AG08396 (cell line): ENCODE measurements at places on chromosomes 1 and 21.

GRCh38 chr1:5845376-5845775, 146.8 kb downstream of the NPHP4 start:
- no peak for DNase-seq

DNA sequence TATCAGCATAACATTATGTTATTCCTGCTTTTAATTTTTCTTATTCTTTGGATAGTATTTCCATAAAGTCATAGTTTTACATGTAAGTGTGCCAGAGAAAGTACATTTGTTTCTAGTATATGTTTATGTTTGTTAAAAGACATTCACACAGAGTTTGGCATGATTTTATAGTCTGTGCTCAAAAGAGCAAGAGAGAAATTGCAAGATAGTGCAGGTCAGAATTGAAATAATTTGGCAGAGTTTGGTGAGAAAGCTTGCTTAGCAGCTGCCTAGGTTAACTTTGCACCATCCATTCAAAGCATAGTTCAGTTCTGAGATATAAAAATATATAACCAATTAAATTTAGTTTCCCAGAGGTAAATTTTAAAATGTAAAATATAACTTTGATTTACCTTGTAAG, 17.0 kb downstream of the NEK7 start:
- DNase-seq: no peak

- DNase-seq: no peak
Measured at GRCh38 chr21:34113842-34114241, 40.5 kb downstream of the MRPS6 start.

DNA sequence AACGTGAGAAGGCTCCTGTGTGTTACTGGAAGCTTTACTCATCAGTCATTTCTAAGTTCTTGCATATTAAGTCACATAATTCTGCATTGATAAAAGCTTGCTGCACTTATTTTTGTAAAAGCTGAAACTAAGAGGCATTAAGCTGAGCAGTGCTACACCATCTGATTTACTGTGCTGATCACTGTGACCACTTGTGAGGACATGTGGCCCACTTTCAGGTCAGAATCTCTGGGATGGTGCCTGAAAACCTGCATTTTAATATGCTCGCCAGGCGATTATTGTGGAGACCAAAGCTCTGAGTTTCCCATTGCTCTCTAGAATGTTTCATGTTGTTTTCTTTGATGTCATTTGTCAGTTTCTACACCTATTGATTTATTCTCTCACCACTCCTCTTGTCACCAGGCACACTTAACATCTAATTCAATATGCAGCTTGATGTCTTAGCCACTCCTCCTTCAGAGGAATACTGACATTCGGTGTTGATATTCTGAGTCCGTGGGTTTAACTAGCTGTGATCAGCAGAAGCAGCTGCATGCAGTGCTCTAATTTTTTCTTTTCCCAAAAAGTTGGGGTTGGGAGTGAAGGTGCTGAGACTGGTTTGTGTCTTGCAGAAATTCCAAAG, 85.3 kb downstream of the RAVER2 start:
- DNase-seq: no peak

GRCh38 chr1:35923791-35924221, 7.1 kb upstream of the AGO3 start:
- no peak for DNase-seq

DNA sequence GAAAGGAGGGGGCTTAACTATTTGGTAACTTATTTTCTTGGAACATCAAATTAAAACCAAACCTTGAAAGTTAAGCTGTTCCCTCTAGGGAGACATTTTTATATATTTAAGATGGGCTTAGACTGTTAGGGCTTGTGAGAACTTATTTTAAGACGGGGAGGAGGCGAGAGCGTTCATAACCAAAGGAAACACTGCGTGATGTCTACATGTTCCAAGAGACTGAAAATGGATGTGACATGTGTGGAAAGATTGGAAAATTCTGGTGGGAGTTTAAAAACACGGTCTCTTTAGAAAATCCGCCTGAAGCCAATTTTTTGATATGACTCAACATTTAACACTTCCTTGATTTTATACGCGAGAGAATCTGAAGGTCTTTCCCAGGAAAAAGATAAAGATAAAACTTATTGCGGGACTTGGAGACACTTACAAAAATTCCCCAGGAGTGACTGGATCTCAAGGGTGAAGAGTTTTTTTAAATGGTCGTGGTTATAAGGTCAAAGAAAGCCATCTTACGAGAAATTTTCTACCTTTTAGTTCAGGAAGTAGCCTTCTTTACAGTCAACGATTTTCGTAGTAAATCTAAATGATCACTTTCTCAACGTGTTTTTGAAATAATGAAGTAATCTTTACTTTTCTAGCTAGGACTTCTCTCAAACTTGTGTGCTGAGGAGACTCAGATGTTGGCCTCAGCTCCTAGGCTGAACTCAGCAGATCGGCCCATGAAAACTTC, 828 bp downstream of the PNRC2 start:
- no peak for DNase-seq

DNA sequence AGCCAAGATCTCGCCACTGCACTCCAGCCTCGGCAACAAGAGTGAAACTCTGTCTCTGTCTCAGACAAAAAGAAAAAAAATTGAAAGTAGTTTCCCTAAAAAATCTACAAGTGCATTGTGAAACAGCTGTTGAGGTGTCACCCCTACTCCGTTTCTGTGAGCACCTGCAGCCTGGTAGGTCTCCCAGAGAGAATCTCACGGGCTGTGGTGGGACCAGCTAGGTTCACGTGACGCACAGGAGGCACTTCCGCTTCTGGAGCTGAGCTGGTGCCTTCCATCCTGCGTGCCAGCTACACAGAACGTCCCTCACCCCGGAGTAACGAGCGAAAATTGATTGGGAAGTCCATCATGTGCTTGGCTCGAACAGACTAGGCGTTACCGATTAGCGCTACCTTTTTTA, 66.8 kb downstream of the COL24A1 start:
- no peak for DNase-seq

GRCh38 chr21:30515681-30516080, 13.7 kb upstream of the KRTAP19-5 start:
- DNase-seq: no peak

- peak; percentile 85 for DNase-seq
Measured at GRCh38 chr1:15246960-15247614, at the start of gene FHAD1. Gene FHAD1 (plus strand): TSS chr1:15247223. CDS start chr1:15251785, 4,562 bp downstream.

- DNase-seq: no peak
Measured at GRCh38 chr1:107263291-107263915, 122.6 kb downstream of the NTNG1 start.

DNA sequence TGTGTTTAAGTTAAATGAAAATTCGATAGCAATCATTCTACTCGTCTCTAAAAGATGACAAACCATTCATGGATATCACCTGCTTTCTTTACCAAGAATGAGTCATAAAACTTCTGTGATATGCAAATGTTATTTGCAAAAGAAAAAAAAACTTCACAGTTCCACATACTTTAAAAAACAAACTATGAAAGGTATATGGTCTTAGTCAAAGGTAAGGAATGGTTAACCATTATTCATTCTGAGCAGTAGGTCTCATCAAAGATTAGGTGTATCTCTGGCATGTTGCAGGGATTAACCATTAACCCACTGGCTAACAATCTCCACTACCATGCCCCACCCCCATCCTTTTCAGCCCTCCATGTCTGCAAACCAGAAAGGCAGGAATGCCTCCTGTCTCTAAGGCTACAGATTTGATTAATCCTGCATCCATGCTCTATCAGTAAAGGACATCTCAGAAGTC, 44.4 kb downstream of the PTPN14 start:
- DNase-seq: no peak
